Activated CD4-positive, alpha-beta T cell treated with anti-CD3 and anti-CD28 coated beads, Interleukin-2, amount 50 U/mL, for 48 hours (primary cell): ENCODE measurements at places on chromosomes 12 and 14.

DNA sequence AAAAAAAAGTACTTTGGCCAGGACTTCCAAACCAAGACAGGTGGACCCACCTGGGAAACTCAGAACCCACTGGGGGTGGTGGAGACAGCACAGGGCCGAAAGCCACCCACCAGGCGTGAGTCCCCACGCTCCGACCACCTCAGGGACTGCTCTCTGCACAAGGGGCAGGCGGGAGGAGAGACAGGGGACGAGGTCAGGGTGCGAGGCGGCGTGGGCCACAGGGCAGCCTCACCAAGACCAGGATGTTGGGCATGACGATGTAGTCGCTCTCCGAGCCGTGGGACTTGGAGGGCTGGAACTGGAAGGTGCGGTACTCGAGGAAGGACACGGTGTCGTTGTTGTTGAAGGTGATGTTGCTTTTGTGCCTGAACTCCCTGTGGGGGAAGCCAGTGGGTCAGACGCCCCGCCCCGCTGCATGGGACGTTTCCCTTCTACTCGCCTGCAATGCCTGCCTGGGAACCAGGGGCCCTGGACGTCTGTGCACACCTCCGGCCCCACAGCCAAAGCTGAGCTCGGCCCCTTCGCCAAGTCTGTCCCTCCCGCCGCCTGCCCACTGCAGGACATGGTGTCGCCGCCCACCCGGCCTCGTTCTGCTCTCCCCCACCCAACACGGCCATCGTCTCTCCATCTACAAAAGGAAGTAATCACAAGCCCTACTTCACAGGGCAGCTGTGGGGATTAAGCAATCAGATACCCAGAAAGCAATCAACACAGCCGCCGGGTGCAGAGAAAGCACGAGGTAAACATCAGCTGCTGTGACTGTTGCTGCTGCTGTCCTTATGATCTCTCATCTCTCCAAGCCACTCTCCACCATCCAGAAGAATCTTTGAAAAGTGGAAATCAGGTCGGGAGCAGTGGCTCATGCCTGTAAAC lies 48.7 kb downstream of the SCARB1 start:
- no peak for DNase-seq

- DNase-seq = no peak
These were observed 23.7 kb downstream of the PIGH start for GRCh38 chr14:67576216-67576955.

DNA sequence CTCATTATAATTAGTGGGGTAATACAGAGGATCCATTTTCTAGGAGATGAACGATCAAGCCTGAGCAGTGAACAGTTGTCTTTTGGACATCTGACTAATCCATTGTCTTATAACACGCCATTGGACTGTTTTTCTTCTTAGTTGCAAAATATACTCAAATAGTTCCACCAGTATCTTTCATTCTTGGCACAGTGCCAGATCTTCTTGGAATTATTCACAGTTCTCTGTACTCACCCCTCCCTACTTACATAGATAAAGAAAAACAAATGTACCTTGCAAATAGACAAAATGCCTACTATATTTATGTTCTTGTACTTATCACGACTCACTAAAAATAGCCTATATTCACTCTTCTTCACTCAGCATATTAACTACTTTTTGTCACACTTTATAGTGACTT lies 3.8 kb downstream of the CBLN3 start:
- no peak for DNase-seq

- DNase-seq = peak; percentile 83
These were observed 106.4 kb downstream of the ARF6 start for GRCh38 chr14:49999146-49999761.

DNA sequence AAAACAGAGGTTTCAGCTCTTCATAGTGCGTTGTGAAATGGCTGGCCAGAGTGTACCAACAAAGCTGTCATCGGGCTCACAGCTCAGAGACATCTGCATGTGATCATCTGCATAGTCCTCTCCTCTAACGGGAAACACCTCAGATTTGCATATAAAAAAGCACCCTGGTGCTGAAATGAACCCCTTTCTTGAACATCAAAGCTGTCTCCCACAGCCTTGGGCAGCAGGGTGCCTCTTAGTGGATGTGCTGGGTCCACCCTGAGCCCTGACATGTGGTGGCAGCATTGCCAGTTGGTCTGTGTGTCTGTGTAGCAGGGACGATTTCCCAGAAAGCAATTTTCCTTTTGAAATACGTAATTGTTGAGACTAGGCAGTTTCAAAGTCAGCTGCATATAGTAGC lies 14.3 kb upstream of the PAPLN start:
- no peak for DNase-seq

GRCh38 chr12:132514838-132515237 lies 24.9 kb downstream of the FBRSL1 start:
- DNase-seq = no peak

GRCh38 chr12:15693228-15693911 lies 95.8 kb downstream of the EPS8 start:
- no peak for DNase-seq

GRCh38 chr14:103606963-103607668 lies 21.9 kb upstream of the KLC1 start:
- DNase-seq = peak; percentile 72

GRCh38 chr12:61758661-61759060 lies 501.5 kb upstream of the USP15 start:
- DNase-seq = no peak
